ENCODE measurements at places on chromosomes 4 and X. TPM values are rescaled to one million over a fixed set of nuclear protein-coding genes. Genes with fewer than 3 reads are reported as not detected.

The RHOH gene
- total RNA-seq = 0.09 TPM

The GAGE13 gene
- not detected for total RNA-seq

The HSFX2 gene
- total RNA-seq = 0.14 TPM

The MCF2 gene
- total RNA-seq = not detected

The SLC10A4 gene
- not detected for total RNA-seq

The TCEAL3 gene
- 19.3 TPM for total RNA-seq

The SOD3 gene
- 12.2 TPM for total RNA-seq

The RASL11B gene
- total RNA-seq = 0.28 TPM

The GLUD2 gene
- 1.00 TPM for total RNA-seq

The KDR gene
- 0.28 TPM for total RNA-seq

The NUDT10 gene
- total RNA-seq = 1.6 TPM

The YY2 gene
- total RNA-seq = 1.00 TPM

The SLITRK4 gene
- under 0.01 TPM for total RNA-seq

The SLC25A53 gene
- 10.1 TPM for total RNA-seq

The BANK1 gene
- 0.57 TPM for total RNA-seq

The PRR32 gene
- not detected for total RNA-seq

The PRRG1 gene
- 11.1 TPM for total RNA-seq

The PLAC1 gene
- 1.7 TPM for total RNA-seq

The BMP3 gene
- under 0.01 TPM for total RNA-seq

The PF4V1 gene
- total RNA-seq = 51.0 TPM

The FHIP1A gene
- 0.43 TPM for total RNA-seq

The COMMD8 gene
- total RNA-seq = 19.3 TPM

The NPY2R gene
- total RNA-seq = not detected

The ENPP6 gene
- total RNA-seq = 0.09 TPM

The USP51 gene
- total RNA-seq = 1.9 TPM

The GJB1 gene
- total RNA-seq = not detected

The ARHGEF6 gene
- 11.6 TPM for total RNA-seq

The OPHN1 gene
- total RNA-seq = 5.6 TPM

The PCDH10 gene
- 1.8 TPM for total RNA-seq

The PABPC4L gene
- 1.5 TPM for total RNA-seq

The RENBP gene
- 2.0 TPM for total RNA-seq

The RAB39B gene
- 0.85 TPM for total RNA-seq

The CTAG2 gene
- not detected for total RNA-seq

The PAGE4 gene
- not detected for total RNA-seq

The ZDHHC15 gene
- total RNA-seq = under 0.01 TPM

The PTPN13 gene
- 37.3 TPM for total RNA-seq

The PITX2 gene
- total RNA-seq = 11.0 TPM

The TBCK gene
- total RNA-seq = 49.8 TPM

The USP17L28 gene
- not detected for total RNA-seq

The MAP7D2 gene
- under 0.01 TPM for total RNA-seq

The DGAT2L6 gene
- total RNA-seq = not detected

The ALB gene
- total RNA-seq = 0.09 TPM

The LIMCH1 gene
- 16.5 TPM for total RNA-seq

The SYAP1 gene
- total RNA-seq = 33.6 TPM

The GRID2 gene
- total RNA-seq = not detected

The AKAP4 gene
- not detected for total RNA-seq

The AR gene
- 3.5 TPM for total RNA-seq

The NLRP2B gene
- under 0.01 TPM for total RNA-seq

The MAGEB2 gene
- total RNA-seq = not detected

The SPIN2A gene
- 0.57 TPM for total RNA-seq

The COL25A1 gene
- 0.57 TPM for total RNA-seq

The MAOB gene
- total RNA-seq = 0.28 TPM

The RTL5 gene
- total RNA-seq = 1.6 TPM

The BMPR1B gene
- 0.14 TPM for total RNA-seq
